Gastrocnemius medialis (tissue), 4 donors: ENCODE measurements at places on chromosomes 13 and 19. TPM values are rescaled to one million over a fixed set of nuclear protein-coding genes. Genes with fewer than 3 reads are reported as not detected.

The TMEM161A gene
- total RNA-seq: 44.9 TPM

The FAM216B gene
- total RNA-seq: not detected

The C19orf44 gene
- 7.1 TPM for total RNA-seq

The PTH2 gene
- not detected for total RNA-seq

The SOHLH2 gene
- not detected for total RNA-seq

The SPINT2 gene
- 0.26 TPM for total RNA-seq

The ZNF784 gene
- total RNA-seq: 10.0 TPM

The NLRP4 gene
- not detected for total RNA-seq

The IGFL3 gene
- not detected for total RNA-seq

The DIRAS1 gene
- 0.62 TPM for total RNA-seq

The CLEC4M gene
- total RNA-seq: not detected
